ENCODE measurements at places on chromosomes 5 and 9.
A peak's percentile ranks its signal among the peaks of the same experiment; 100 is the strongest.

DNA sequence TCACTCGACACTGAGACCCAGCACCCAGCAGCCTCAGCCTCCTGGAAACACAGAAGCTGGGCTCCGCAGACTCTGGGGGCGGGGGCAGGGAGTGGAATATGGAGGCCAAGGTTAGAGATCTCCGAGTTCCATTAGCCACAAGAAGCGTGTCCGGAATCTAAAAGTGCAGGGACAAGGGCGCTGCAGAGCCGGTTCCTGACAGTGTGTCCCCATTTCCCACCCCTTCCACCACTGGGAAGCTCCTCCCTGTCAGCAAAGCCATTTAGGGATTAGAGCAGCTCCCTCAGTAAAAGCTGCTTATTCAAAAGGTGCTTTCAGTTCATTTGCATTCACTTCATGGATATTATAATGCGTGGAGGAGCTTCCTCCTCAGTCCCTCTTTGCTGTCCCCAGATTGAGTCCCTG, 74.1 kb upstream of the HSPA9 start:
- DNase-seq = no peak

DNA sequence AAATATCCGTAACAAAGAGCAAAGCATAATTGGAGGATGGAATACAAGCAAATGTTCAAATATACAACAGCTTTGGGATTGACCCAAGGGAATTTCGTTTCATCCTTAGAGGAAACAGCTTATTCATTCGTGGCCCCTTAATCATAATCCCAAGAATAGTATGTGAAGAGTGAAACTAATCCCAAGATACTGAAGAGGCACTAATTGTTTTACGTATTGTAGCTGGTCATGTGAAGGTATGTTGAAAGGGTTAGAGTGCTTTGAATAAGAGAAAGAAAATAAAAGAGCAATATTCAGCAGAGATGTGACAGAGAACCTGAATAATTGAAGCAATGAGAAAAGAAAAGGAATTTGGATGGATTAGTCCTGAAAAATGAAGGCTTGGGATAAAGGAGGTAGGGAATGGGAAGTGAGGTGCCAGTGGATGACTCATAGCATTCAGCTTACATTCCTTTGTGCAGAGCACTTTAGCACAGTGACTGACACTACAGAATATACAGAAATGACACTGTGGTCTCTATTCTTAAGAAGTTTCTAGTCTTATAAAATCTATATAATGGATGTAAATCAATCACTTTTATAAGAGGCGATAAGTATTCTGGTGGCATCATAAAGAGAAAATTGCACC, 221.9 kb downstream of the TLR4 start:
- no peak for DNase-seq

- DNase-seq = no peak
These were observed 224.1 kb downstream of the MEF2C start for GRCh38 chr5:88658886-88659285.

DNA sequence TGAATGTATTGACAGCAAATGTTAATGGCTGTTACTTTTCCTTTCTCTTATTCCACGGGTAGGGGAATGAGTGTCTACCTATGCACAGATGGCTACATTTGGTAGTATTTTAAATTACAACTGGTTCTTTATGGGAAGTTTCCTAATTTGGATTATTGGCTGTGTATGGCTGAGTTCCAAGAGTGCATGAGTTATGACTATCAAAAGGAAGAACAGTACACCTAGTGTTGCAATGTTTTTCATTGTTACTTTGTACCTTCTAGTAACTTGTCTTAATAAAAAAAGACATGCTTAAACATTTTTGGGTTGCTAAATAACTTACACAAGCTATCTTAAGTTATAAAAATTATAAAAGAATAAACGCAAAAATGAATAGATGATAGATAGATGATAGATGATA, 35.8 kb upstream of the MAMDC2 start:
- no peak for DNase-seq

GRCh38 chr9:72188232-72188631, 39.0 kb downstream of the GDA start:
- no peak for DNase-seq

GRCh38 chr9:80926611-80927010, 762.7 kb downstream of the TLE1 start:
- no peak for DNase-seq

DNA sequence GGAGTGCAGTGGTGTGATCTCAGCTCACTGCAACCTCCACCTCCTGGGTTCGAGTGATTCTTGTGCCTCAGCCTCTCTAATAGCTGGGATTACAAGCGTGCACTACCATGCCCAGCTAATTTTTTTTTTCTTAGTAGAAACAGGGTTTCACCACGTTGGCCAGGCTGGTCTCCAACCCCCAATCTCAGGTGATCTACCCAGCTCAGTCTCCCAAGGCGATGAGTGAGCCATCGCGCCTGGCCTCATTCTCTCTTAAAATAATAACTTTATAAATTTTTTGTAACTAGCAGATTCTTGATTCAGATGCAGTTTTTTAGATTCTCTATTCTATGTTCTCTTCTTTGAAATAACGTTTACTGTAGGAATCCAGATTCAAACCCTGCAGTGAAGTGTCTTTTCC, 127.1 kb downstream of the GDNF start:
- no peak for DNase-seq

DNA sequence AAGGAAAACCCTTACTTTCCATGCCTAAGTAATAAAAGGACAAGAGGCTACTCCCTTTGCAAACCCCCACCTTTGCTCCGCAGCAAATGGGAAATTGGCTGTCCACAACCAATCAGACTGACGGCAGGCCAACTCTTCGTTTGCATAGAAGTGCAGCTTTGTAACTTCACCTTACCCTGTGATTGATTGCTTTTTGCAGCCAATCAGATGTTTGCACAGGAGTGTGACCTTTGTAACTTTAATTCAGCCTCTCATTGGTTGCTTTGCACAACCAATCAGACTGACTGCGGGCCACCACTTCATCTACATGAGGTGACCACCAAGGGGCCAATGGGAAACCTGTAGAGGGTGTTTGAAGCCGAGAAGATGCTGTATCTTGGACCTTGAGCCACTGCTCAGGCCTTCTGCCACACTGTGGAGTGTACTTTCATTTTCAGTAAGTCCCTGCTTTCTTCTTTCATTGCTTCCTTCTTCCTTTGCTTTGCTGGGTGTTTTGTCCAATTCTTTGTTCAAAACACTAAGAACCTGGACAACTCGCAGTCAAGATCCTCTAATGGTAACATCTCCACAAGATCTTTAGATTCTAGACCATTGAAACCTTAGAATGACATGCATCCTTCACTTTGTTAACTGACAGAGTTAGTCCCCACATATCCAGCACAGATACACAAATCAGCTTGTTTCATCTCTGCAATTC, 51.3 kb upstream of the FREM1 start:
- DNase-seq = no peak

- no peak for DNase-seq
These were observed 24.1 kb upstream of the AGGF1 start for GRCh38 chr5:77006124-77006523.

DNA sequence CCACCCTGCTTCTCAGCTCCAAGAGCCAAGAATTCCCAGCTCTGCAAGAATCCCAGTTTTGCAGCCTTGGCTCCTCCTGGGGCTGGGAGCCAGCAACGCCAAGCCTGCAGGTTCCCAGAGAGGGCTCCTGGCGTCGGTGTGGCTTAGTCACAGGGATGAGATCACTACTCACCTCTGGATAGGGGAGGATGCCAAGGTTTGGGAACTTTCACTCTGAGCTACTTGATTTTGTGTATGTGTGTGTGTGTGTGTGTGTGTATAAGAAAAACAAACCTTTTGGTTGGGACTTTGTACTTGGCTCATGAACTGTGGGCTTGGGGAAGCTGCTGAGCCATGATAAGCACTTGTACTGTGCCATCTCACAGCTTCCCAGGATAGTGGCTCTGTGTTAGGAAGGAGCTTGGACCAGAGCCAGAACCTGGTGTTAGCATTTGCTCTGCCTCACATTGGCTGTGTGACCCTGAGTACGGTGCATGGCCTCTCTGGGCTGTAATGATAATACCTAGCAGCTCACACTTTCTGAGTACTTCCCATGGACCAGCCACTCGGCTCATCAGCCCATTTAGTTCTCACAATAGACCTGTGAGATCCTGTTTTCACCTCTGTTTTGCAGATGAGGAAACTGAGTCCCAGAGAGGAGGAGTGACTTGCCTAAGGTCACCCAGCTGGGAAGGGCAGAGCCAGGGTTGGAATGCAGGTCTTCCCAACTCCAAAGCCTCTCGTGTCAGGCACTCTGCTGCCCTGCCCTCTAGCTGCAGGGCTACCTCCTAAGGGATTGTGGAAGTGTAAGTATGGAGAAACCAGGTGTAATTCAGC, 41.4 kb upstream of the DAB2IP start:
- peak; percentile 67 for DNase-seq

GRCh38 chr9:13904311-13904710, 409.6 kb downstream of the NFIB start:
- no peak for DNase-seq

- no peak for DNase-seq
These were observed 84.8 kb downstream of the WNK2 start for GRCh38 chr9:93268551-93269314.

DNA sequence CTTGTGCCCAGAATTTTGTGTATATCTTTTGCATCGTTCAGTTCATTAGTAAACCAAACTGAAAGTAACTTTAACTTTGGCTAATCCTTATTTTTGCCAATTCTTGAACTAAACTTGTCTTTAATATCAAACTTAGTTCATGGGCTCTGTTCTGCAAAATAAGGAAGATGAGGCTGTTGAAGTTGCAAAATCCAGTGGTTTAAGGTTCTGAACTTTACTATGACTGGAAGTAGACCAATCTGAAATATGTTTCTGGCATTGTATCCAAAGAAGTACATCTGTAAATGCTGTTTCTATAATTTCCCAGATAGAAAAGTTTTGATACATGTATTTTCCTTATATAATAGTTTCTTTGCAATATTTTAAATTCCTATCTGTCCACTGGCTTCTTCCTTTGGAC, 238.1 kb downstream of the CETN3 start:
- no peak for DNase-seq

DNA sequence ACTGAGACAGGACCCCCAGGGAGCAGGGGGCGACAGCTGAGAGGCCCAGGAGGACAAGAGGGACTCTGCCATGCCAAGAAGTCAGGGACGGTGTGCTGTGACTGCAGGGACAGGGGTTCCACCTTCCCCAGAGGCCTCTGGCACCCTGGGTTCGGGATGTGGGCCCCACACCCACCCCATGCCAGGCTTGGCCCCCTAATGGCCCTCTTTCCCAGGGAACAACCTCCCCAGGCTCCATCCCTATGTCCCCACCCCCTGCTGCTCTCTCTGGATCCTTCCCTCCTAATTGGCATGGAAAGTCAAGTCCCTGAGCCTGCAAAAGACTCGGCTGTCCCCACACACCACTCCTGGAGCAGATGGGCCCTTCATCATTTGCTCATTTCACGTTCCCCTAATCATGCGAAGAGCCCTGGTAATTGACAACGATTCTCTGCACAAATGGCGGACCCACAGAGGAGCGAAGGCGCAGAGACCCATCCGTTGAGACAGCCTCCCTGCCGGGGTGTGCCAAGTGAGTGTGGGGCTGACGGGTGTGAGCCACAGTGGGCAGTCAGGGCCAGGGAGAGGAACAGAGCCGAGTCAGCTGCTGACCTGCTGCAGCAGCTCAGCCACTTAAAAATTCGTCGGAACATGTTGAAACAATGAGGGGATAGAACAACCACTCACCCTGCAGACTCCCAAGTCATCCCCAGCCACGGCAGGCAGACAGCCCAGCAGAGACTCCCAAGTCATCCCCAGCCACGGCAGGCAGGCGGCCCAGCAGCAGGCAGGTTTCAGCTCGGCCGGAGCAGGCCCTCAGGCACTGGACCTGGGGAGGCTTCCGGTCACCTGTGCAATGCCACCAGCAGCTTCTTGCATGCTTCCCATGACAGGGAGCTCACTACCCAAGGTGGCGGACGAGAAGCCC, 109.0 kb downstream of the VAV2 start:
- DNase-seq = no peak

DNA sequence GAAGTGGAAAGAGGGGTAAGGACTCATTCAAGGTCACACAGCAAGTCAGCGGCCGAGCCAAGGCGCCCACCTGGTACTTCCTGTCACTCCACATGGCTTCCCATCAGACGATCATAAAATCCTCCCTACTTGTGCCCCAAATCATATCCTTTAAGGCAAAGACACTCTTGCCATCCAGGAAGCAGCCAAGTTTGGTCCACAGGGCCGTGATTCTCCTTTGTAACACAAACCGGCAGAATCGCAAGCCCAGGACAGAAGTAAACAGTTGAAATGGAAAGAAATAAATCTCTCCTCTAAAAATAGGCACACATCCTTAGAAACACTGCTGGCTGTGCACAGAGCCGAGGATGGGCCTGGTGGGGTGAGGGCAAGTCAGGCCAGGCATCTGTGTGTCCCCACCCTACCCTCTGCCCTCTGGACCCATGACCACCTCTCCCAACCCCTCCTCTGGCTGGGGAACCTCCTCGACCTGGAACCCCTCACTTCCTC, 30.5 kb downstream of the TMOD1 start:
- DNase-seq = no peak

GRCh38 chr5:84791138-84791537, 406.5 kb upstream of the EDIL3 start:
- no peak for DNase-seq

GRCh38 chr5:158560170-158560569, 539.5 kb downstream of the EBF1 start:
- no peak for DNase-seq

DNA sequence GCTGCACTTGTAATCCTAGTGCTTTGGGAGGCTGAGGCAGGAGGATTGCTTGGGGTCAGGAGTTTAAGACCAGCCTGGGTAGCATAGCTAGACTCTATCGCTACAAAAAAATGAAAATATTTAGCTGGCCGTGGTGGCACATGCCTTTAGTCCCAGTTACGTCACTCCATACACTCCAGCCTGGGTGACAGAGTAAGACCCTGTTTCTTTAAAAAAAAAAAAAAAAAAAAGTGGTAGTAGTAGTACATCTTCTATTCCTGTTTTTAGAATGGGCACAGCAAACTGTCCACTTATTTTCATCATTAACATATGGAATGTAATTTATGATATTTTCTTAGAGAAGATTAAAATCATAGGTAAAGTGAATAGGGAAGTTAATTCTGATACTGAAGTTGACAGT, 48.2 kb downstream of the TRIO start:
- no peak for DNase-seq

DNA sequence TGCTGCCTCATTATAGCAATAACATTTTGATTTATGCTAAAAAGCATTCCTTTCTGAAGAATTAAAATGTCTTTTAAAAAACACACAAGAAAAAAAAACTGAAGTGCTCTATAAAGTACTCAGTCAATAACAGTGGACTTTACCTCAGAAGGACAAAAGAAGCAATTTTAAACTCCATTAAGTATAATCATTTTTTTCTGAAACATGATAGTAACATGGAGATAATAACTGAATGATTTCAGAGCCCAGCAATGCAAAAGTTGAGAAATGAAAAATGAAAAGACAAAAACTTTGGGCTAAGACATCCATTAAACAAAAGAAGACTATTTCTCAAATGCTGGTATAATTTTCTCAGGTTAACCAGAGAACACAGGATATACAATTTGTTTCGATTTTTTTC, 78.7 kb downstream of the RFX3 start:
- no peak for DNase-seq

DNA sequence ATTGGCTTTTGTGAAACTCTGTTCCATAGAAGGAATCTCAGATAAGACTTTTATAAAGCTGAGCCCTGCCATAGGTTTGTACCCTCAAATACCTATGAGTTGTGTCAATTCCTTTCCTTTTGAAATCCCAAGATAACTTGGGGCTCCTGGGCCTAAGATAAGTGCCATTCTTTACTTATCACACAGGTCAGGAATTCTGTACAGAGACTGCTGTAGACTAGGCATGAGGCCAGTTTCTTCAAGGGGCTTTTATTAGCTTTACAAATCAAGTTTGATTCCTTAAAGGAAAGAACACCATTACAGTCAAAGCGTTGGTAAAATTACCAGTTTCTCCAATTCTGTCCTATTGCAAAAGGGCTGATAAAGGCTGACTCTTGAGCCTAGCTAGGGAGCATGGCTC, 39.2 kb downstream of the SHC3 start:
- DNase-seq = no peak
